ENCODE measurements at places on chromosomes 5 and 9.

GRCh38 chr9:12781226-12781733 is 6.5 kb downstream of the LURAP1L start:
- DNase-seq = no peak

- peak; percentile 79 for DNase-seq
These were observed 19.3 kb downstream of the PPIP5K2 start for GRCh38 chr5:103139264-103139865.

- no peak for DNase-seq
These were observed 135.3 kb downstream of the PRELID2 start for GRCh38 chr5:145699846-145700245.

GRCh38 chr5:149062371-149063016 is 368 bp downstream of the SH3TC2 start:
- DNase-seq = no peak

- DNase-seq = no peak
These were observed 23.8 kb downstream of the LVRN start for GRCh38 chr5:115985802-115986757.

GRCh38 chr9:92324889-92325268 is 271 bp downstream of the NOL8 start:
- DNase-seq = no peak

DNA sequence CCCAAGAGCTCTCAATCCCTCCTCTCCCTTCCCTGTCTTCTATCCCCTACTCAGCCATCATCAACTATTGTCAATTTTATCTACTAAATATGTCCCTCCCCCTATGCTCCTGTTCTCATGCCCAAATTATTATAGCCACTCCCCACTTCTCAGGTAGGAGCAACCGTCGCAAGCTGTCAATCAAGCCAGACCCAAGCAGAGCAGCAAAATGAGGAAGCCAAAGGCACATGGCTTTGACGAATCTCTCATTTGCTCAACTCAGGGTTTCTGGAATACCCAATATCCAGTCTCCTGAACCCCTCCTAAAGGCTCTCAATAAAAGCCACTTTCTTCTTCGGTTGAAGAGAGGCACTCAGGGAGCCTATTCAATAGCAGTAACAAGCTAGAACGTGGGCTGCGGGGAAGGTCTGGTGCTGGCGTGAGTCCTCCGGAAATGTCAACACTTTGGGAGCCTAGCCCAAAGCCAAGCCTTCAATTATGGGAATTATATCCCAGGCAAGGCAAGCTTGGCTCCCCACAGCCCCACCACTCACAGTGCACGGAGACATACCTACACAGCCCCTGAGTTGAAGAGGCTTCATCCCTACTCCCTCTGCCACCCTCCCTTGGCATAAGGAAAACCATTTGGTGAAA is 47.7 kb downstream of the SIL1 start:
- DNase-seq = no peak

DNA sequence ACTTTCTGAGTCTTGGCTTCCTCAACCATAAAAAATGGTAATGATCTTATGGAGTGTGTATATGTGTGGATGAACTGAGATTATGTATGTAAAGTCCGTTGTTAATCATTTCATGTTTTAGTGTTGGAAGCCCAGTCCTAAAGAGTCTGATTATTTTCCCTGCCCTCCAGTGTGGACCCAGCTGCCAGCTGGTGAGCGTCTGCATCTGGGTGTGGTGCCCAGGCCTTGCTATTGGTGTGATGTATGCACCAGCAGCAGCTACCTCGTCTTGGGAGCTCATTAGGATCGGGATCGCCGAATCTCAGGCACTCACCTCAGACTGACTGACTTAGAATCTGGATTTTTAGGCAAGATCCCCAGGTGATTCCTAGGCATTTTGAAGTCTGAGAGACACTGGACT is 63.8 kb downstream of the LRRC70 start:
- no peak for DNase-seq

DNA sequence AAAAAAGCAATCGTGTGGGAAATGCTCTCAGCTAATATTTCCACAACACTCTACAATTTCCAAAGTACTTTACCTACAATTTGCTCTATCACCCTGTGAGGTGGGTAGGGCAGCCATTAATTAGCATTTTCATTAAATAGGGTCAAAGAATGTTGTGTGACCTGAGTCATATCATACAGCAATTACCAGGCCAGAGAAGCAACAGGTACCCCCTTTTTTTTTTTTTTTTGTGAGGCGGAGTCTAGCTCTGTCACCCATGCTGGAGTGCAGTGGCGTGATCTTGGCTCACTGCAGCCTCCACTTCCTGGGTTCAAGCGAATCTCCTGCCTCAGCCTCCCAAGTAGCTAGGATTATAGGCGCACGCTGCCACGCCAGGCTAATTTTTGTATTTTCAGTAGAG is 108.8 kb upstream of the RETREG1 start:
- DNase-seq = no peak

DNA sequence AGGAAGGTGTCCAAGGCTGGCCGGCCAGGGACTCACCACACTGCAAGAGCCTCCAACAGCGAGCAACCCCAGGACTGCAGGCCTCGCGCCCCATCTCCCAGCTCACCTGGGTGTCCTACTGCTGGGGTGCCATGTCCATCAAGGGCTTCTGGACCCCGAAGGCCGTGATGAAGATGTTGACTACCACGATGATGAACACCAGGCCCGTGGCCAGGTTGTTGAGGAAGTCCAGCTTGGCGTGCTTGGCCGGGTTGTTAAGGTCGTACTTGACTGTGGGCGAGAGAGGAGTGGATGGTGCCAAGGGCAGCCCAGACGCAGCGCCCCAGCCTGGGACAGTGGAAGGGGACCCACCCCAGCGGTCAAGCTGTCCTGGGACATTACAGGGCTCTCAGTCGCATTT is 9.3 kb downstream of the NINJ1 start:
- DNase-seq = no peak

DNA sequence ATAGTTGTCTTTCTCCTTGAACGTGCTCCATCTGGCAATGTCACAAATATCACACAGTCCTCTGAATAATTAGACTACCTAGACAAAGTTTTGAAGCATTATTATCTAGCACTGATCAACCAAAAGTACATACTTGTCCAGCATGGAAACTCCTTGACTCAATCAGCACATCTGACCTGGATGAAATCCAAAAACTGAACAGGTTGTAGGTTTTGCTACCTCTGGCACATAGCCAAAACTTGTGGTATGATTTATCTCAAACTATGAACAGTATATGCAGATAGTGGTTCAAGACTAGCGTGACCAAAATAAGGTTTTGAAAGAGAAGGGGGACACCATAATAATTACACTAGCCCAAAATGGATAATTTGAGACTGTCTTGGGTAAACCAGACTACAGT is 158.1 kb downstream of the ARRDC3 start:
- DNase-seq = no peak

DNA sequence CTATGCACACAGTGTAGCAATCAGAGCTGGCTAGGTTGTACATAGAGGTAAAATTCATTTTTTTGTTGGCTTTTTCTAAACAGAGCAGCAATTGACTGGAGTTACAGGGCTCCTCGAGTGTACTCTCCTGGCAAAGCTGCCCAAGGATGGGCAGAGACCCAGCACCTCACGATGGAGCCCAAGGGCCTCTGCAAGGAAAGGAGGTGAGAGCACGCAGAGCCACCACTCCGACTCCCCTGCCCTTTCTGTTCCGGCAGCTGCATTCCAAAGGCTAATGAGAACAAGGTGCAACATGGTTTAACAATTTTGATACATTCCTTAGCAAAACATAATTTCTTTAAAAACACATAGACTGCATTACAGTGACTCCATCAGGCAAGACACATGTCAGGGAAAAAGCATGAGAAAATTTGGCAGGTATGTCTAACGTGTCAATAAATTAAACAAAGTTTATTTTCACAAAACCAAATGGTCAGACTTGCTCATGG is 47.5 kb downstream of the SAXO1 start:
- DNase-seq = no peak

- no peak for DNase-seq
These were observed 16.8 kb downstream of the ANKH start for GRCh38 chr5:14854799-14855198.

DNA sequence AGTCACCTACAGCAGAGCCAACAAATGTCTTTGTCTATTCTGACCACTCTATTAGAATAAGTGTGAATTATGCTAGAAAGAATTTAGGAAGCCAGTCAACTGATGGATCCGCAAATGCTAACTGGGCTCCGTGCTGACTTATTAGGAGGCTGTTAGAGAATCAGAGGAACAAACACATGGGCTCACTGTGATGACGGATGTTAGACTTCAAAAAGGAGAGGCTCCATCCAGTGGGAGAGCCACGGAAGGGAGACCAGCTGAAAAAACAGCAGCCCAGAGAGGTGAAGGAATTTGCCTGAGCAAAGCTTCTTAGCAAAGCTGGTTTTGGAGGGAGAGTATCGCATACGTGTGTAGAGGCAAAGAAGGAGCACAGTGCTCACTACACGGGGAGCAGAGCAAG is 5.8 kb upstream of the TGFBI start:
- no peak for DNase-seq

All from OCI-LY7 (cell line).